A549 treated with dexamethasone at 1 μM for 4 hours (cell line): ENCODE measurements at places on chromosomes 16 and 17. TPM values are rescaled to one million over a fixed set of nuclear protein-coding genes. Genes with fewer than 3 reads are reported as not detected.

Gene TRIM65
- total RNA-seq = 24.6 to 40.6 TPM (median 35.3 TPM) in 5 replicates

Gene MYH2
- total RNA-seq = not detected in 5 replicates

Gene FAM117A
- total RNA-seq = 1.6 to 2.2 TPM (median 1.9 TPM) in 5 replicates

Gene DDX52
- total RNA-seq = 28.2 to 33.3 TPM (median 30.4 TPM) in 5 replicates

Gene AXIN2
- total RNA-seq = 0.64 to 1.0 TPM (median 0.80 TPM) in 5 replicates

Gene TEX14
- total RNA-seq = 0.11 to 0.49 TPM (median 0.28 TPM) in 5 replicates

Gene PLXDC1
- 0.07 to 0.32 TPM (median 0.18 TPM) in 5 replicates for total RNA-seq

Gene OTOP3
- not detected in 5 replicates for total RNA-seq

Gene MKS1
- total RNA-seq = 9.5 to 12.4 TPM (median 10.6 TPM) in 5 replicates

Gene CDRT15
- total RNA-seq = not detected in 5 replicates

Gene ITGB3
- total RNA-seq = 2.9 to 5.5 TPM (median 4.7 TPM) in 5 replicates

Gene TBX4
- total RNA-seq = 0.23 to 0.40 TPM (median 0.24 TPM) in 5 replicates

Gene HOXB7
- total RNA-seq = 28.6 to 35.7 TPM (median 31.4 TPM) in 5 replicates

Gene CACNA1H
- 9.5 to 19.7 TPM (median 17.4 TPM) in 5 replicates for total RNA-seq

Gene HID1
- 15.4 to 22.7 TPM (median 20.5 TPM) in 5 replicates for total RNA-seq
